Myocyte (in vitro differentiated cells): ENCODE measurements at places on chromosomes 3 and 15. TPM values are rescaled to one million over a fixed set of nuclear protein-coding genes. Genes with fewer than 3 reads are reported as not detected.

The TMCO5A gene
- not detected in 2 replicates for total RNA-seq

The C3orf80 gene
- total RNA-seq = 0.21 and 0.83 TPM in 2 replicates

The GRK7 gene
- 0.05 and 0.08 TPM in 2 replicates for total RNA-seq

GRCh38 chr15:80153900-80154299 is 1.1 kb downstream of the FAH start:
- no peak for DNase-seq

GRCh38 chr3:22383285-22383684 is 632.3 kb upstream of the ZNF385D start:
- DNase-seq = no peak

DNA sequence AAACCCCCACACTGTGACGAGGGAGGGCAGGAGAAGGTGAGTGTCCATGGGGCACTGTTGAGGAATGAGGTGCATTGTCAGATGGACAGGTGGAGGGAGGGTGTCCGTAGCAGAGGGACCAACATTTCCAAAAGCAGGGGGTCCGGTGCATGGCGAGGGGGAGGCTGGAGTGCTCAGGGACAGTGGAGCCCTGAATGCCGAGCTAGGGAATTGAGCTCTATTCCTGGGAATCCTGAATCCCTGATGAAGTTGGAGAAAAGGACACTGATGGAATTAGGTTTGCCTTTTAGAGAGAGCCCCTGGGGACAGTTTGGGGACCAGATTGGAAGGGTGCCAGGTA is 7.9 kb upstream of the ANPEP start:
- no peak for DNase-seq

DNA sequence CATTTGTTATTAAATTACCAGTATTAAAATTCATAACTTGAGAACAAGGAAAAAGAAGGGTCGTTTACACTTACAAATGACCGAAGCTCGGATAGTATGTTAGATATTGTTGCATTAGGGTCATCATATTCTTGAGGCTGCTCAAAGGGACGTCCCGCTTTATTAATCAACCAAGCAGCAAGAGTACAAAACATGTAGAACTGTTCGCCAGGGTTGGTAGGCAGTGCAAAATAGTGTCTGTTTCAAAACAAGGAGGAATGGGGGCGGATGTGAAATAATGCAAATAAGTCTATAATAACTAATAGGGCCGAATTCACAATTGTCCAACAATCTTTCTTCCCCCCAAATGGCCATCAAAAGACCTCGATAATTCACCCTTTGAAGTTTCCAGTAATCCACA is 2.9 kb downstream of the IFT57 start:
- DNase-seq = no peak

DNA sequence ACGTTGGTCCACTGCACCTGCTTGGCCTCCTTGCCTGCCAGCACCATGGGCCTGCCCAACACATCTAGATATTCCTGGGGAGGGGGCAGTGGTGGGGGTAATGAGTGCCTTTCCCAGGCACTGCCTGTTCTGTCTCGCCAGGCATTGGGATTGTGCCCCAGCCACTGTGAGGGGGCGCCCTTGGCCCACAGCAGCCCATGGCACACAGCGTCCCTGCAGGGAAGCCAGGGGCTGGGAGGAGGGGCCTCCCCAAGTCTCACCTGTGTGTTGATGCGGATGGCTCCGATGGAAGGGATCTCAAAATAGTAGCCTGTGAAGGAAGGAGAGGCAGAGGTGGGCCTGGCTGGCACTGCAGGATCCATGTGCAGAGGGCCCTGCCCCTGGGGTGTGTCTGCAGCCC is 18.7 kb upstream of the TMEM115 start:
- DNase-seq = no peak
